ENCODE measurements at places on chromosomes 3 and 15. TPM values are rescaled to one million over a fixed set of nuclear protein-coding genes. Genes with fewer than 3 reads are reported as not detected.

The AMIGO3 gene
- 0.35 TPM for total RNA-seq

The SLC12A1 gene
- not detected for total RNA-seq

The SLC22A13 gene
- total RNA-seq = 0.97 TPM

The A4GNT gene
- not detected for total RNA-seq

The PTPN23 gene
- total RNA-seq = 43.5 TPM

The CEMIP gene
- total RNA-seq = 146 TPM

- DNase-seq = no peak
Measured at GRCh38 chr3:126434931-126435411, 40.3 kb downstream of the CFAP100 start.

DNA sequence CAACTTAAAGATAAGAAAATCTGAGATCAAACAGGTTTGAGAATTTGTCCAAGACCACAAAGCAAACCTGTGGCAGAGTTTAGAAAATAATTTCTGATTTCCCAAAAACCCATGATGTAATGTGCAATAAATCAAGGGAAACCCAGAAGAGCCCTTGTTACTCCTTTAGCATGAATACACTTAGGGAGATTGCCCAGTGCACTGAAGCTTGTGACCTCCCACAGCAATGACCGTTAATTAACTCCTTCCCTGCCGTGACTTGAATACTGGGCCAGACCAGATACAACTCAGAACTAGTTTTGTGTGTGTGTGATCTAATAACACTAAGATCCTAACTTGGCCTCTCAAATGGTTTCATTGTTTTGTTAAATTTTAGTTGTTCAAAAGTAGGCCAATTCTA lies 2.5 kb downstream of the PRKAR2A start:
- no peak for DNase-seq

GRCh38 chr15:90818251-90819210 lies 49.9 kb upstream of the FURIN start:
- DNase-seq = no peak

GRCh38 chr3:125179143-125179883 lies 33.2 kb downstream of the SLC12A8 start:
- DNase-seq = no peak

DNA sequence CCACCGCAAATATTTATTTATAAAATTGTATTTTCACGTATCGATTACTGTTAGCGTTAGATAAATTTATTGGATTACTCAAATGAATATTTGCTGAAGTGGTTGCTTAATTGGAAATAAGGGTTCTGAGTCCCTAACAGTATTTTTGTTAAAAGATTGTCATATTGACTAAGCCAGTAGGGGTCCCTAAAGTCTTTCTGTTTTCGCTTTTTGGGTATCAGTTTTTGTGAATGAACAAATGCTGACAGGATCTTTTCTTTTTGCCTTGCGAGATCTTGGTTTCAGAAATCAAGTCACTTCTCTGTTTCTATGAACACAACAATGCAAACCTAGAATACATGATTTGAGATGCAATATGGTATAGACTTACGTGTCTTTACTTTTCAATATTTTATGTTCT lies 7.1 kb downstream of the RAD51 start:
- DNase-seq = no peak

DNA sequence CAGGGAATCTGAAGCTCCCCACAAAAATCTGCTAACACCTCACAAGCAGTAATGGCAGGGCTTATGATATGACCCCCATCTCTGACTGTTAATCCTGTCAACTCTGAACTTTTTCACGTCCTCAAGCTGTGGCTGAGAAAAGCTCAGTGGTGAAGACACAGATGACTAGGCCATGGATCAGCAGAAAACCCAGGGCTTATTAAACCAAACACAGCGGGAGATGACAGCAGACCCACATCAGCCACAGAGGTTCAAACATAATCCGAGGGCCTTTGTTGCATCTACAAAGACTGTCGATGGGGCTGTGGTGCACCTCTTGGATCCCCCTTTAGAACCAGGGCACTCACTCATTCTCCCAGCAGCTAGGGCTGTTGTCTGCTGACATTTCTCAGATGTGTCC lies 50.4 kb downstream of the GLB1 start:
- no peak for DNase-seq

GRCh38 chr3:40971191-40972168 lies 227.8 kb upstream of the CTNNB1 start:
- DNase-seq = no peak

- DNase-seq = no peak
Measured at GRCh38 chr3:188331166-188331565, 177.2 kb downstream of the LPP start.

DNA sequence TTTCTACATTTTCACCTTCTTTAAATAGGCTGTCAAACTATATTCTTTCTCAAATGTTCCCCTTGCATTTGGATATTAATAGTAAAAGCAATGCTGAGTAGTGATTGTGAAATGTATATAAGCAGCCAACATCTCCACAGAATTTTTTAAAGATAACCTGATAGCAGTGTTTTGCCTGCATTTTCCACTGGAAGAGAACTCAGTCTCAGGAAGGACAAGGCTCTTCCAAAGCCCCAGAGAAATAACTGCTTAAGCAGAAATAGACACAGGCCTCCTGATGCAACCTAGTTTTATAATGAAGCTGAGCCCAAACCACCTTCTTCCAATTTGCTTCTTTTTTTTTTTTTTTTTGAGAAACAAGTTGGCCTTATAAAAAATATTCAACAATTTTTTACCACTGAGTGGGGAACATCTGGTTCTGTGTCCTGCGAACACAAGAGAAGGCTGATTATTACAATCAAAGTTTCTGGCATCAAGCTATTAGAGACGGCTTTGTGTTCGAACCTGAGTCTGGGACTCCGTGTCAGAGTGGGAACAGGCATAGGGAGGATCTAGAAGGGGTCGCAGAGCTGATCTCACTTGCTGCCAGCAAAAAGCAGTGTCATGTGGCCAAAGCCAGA lies 332.5 kb upstream of the TBL1XR1 start:
- no peak for DNase-seq

Data from chondrocyte (in vitro differentiated cells).